Activated naive CD8-positive, alpha-beta T cell treated with anti-CD3 and anti-CD28 coated beads, Interleukin-2, amount 50 U/mL, for 24 hours (primary cell): ENCODE measurements at places on chromosomes 2 and 18.

DNA sequence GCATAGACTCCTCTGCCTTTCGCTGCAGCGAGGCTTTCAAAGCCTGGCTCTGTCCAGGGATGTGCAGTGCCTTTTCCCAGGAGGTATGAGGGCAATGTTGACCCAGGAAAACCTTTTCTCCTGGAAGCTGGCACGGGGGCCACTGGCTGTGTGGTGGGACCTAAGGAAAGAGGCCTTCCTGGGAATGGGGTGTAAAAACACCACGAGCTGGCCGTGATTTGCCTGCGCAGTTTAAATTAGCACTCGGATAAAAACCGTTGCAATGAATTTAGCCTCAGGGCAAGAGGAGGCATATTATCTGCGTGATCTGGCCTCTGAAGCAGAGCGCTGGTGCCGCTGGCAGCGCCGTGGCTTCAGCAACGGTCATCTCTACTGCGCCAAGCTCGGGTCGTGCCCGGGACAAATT, 3.0 kb downstream of the OSR1 start:
- no peak for DNase-seq

GRCh38 chr2:79993144-79993543, 311.4 kb downstream of the LRRTM1 start:
- no peak for DNase-seq

GRCh38 chr18:58213440-58213839, 169.4 kb downstream of the NEDD4L start:
- no peak for DNase-seq

- no peak for DNase-seq
Observed at GRCh38 chr2:135174049-135174809, 122.1 kb downstream of the RAB3GAP1 start.

GRCh38 chr2:239129147-239129920, 271.5 kb downstream of the HDAC4 start:
- no peak for DNase-seq

- DNase-seq = no peak
Observed at GRCh38 chr2:119015845-119016244, 73.9 kb downstream of the MARCO start.

DNA sequence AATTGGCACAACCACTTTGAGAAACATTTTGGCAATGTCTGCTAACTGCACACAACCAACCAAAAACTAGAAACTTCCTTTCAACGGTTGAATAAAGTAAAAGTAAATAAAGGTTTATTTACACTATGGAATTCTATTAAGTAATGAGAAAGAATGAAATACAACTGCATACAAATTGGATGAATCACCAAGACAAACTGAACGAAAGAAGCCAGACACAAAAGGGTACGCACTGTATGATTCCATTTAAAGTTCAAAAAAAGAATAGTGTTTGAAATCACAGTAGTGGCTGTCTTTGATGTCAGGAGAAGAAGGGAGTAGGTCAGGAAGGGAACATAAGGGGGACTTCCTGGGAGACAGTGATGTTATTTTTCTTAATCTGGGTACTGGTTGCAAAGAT, 46.5 kb upstream of the SULT1C3 start:
- DNase-seq = no peak

GRCh38 chr2:127695491-127696472, 5.5 kb upstream of the SFT2D3 start:
- peak; percentile 54 for DNase-seq

DNA sequence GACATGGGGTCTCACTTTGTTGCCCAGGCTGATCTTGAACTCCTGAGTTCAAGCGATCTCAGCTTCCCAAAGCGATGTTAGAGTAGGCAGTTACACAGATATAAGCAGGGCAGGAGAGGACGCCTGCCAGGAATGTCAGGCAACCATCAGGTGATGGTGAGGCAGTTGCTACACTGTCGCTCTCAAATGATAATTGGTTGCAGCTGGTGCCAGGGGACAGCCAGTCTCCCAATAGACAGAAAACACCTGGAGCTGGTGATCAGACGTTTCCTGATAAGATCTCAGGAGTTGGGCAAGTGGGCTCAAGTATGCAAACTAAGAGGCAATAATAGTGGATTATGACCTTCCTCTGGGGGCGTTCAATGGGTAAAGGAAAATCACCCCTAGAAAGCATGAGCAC, 163.1 kb upstream of the RGPD4 start:
- DNase-seq = no peak

- no peak for DNase-seq
Observed at GRCh38 chr2:189226017-189226416, 46.5 kb upstream of the COL5A2 start.

GRCh38 chr2:53519918-53520841, 247.4 kb upstream of the CHAC2 start:
- DNase-seq = no peak

- DNase-seq = no peak
Observed at GRCh38 chr2:50863218-50863617, 168.7 kb downstream of the NRXN1 start.

GRCh38 chr2:138727956-138728355, 52.2 kb downstream of the NXPH2 start:
- DNase-seq = no peak

GRCh38 chr2:60045456-60045855, 508.0 kb downstream of the BCL11A start:
- DNase-seq = no peak

GRCh38 chr2:68426848-68427579, 40.1 kb downstream of the FBXO48 start:
- DNase-seq = no peak

GRCh38 chr18:48931680-48932461, 18.9 kb downstream of the SMAD7 start:
- DNase-seq = peak; percentile 39

DNA sequence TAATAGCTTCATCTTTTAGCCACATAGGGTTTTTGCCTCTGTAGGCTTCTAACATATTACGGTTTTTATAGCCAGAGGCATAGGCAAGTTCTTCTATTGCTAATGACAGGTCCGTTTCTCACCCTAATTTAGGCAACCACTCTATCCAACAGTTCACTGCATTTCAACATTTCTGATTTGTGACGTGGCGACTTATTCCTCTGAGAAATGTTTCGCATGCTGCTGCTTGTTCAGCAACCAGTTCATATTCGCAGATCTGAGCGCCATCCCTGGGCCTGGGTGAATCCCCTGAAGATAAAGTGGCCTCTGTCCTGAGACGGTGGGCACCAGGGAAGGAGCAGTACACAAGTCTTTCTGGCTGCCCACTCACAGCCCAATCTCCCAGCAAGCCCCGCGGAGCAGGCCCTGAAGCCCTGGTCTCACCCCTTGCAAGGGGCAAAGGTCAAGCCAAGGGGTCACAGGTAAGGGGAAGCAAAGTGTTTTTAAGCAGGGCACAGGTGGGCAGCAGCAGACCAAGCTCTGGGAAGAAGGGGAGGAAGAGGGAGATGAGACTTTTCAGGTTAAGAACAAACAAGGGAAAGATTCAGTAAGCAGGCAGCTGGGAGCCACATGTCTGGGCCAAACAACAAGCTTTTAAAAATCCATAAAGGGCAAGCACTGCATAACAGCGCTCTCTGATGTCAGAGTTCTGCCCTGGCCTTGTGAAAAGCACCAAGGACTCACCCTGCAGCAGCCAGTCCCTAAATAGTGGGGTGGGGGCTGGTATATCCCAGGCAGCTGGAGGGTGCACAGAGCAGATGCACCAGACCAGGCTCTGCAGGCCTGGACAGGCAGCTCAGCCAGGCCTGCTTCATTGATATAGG, 10.8 kb upstream of the COX7A2L start:
- no peak for DNase-seq

DNA sequence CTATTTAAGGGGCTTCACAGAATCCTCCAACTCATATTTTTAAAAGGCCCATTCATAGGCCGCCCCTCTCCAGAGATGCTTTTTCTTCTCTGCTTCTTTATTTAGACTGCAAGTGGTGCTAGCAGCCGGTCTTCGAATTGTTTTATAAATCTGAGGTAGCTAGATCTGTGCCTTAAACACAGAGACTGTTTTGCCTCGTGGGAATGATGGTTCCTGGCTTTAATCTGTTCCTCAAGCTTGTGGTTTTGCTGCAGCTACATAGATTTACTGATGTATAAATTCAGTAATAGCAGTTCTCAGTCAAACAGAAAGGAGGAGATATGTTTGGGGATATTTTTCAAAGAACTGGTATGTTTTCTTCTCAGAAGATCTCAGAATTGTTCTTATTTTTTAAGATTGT, 45.3 kb downstream of the TNFRSF11A start:
- DNase-seq = no peak

DNA sequence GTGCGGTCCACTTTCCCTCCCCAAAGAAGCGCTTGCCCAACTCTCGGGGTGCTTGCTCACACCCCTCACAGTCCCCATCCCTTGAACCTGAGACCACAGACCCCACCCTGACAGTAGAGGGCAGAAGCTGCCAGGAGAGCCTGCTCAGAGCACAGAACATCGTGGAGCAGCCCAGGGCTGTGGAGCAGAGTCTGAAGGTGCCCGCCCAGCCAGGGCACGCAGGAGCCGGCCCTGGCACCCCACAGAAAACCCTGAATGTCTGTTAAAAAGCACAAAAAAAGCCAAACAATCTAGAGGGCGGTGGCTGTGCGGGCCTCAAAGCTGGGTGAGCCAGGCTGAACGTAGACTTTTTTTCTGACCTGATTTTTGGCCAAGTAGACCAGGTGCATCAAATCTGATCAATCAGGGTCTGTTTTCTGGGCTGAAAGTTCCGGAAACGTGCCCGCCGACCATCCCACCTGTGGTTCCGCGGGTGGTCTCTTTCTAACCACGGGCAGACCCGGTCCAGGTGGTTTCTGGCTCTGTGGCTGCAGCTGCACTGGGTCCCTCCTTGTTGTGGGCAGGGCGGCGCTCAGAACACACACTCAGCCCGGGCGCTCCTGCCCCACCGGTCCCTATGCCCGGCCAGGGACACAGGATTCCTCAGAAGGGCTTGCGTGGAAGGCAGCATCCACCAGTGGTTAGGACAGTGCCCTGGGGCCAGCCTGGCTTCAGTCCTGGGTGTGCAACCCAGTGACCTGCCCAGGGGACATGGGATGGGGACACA, 66.3 kb downstream of the SLC66A2 start:
- no peak for DNase-seq

GRCh38 chr18:49238433-49239042, 221.9 kb downstream of the DYM start:
- DNase-seq = no peak

GRCh38 chr18:48035556-48035860, 105.0 kb upstream of the SMAD2 start:
- DNase-seq = no peak

GRCh38 chr2:40451918-40452605, at the start of gene SLC8A1:
TSS of gene SLC8A1 (minus strand) at chr2:40452090.
- peak; percentile 17 for DNase-seq
